ENCODE measurements at places on chromosomes 2 and 18. TPM values are rescaled to one million over a fixed set of nuclear protein-coding genes. Genes with fewer than 3 reads are reported as not detected.

DNA sequence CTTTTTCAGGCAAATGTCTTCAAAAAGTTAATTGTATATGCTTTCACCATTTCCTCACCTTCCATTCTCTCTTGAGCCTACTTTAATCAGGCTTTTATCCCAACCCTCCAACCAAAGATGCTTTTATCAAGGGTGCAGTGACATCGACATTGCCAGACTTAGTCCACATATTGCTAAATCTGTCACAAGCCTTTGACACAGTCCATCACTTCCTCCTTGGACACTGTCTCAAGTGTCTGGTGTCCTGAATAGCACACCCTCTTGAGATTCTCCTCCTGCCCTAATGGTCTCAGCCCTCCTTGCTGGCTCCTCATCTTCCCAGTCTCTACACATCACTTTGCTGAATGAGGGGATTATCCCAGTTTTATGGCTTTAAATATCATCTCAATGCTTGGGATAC lies 147.5 kb upstream of the SLC39A10 start:
- DNase-seq = no peak

DNA sequence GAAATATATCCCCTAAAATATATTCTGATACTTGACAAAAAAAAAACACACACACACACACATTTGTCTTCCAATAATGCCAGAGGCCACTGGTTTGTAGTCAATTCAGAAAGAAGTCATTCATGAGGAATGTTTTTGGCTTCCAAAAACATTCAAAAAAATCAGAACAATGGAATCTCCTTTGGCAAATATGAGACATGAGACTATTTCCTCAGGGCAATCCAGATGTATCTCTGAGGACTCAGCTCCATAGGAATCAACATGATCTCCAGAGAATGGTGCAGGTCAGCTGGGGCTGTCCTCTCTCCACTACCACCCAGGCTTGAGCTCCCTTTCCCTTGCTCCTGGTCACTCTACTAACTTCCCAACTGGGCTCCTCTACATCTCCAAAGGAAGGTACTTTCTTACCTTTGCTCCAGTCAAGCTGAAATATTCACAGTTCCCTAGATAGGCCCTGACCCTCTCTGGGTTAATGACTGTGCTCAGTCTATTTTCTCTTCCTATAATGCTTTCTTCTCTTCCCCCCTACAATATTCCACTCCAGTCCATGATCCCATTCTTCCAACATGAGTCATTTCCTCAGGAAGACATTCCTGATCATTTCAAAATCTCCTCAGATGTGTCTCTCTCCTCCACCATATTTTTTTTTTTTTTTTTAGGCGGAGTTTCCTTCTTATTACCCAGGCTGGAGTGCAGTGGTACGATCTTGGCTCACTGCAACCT lies 145.3 kb downstream of the C1D start:
- DNase-seq = no peak

DNA sequence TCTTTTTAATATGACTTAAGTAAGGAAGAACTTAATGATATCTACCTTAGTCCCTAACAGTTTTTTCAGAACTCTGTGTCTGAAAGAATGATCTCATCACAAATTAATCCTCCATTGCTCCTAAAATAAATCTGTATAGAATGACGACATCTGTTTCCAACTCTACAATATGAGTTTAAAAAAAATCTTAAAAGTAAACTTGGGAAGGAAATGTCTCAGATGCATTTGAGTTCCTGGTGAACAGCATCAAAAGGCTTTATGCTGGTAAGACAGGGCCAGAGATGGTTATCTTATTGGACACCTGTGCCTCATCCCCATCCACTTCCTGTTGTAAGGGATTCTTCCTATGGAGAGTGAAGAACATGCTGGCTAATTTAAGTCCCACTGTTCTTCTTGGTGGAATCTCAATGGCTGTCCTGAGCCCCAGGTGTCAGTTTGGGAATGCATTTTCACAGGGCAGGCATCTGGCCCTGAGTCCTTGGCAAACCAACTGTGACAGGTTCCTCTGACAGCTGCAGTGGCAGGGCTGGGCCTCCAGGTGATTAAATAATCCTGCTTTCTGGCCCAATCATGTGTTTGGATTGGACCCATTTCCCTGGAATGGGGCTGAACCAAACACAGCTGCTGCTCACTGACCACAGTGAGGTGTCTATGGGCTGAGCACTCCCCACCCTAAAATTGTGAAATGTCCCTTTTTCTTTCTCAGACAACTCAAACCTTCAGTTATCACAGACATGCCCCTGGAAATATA lies 12.9 kb upstream of the NCKAP5 start:
- no peak for DNase-seq

The PRSS56 gene
- not detected for total RNA-seq

The TMEM247 gene
- not detected for total RNA-seq

The NEB gene
- 0.14 TPM for total RNA-seq

DNA sequence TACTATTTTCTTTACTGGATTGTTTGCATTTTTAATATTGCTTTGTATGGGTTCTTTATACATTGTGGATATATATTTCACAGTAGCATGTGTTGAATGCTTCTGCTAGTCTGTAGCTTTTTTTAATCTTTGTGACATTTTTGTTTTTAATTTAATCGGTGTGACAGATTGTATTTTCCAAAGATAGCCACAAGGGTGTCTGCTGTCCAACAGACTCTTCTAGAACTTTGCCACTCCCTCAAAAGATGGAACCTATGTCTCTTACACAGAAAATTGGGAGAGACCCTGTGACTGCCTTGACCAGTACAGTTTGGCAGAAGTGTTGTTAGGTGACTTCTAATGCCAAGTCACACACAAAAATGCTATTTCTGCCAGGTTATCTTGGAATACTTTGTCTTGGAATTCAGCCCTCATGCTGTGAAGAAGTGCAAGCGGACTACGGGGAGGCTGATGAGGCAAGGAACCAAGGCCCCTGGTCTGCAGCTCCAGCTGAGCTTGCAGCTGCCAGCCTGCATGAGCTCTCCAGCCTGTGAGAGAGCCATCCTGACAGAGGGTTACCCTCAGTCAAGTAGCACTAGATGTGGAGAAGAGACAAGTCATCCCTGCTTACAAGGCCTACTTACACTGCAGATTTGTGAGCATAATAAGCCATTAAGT lies 110.8 kb downstream of the TDRD15 start:
- no peak for DNase-seq

DNA sequence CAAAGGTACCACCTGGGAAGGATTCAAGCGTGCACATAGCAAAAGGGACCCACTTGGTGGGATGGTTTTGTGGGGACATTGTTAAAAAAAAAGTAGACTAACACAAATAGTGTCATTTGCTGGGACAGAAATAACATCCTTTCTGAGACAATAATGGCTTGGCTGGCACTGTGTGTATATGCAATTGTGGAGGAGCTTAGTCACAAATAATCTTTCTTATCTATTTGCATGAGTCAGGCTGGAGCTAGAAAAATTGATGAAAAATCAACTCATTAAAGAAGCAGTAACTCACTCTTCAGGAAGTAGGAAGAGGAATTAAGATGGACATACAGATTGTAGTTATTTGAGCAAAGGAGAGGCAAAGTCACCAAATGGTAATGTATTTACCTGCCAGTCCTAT lies 29.5 kb upstream of the ITGB6 start:
- DNase-seq = no peak

DNA sequence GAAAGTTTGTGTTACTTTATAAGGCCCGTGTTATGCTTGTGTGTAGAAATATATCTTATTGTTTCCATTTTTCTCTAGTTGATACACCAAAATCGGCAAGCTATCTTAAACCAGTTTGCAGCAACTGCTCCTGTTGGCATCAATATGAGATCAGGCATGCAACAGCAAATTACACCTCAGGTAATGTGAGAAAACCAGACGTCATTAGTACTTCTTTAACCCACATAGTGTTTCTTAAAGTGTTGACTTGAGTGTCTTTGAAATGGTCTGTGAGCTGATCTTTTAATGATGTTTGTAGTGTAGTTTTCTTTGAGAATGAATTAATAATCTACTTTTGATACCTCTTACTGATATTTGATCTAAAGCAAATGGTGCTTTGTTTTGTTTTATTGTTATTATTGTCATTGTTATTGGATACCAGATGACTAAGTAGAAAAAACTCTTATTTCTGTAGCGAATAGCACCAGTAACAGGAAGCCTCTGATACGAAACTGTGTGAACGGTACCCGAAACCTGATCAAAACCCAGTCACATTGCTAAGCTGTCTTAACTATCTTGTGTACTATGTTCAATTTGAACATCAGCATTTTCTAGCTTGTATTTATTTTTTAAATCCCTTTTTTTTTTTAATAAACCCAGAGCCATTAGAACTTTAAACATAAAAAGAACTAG lies 53.7 kb downstream of the PTRHD1 start:
- DNase-seq = no peak

The DPP10 gene
- 15.6 TPM for total RNA-seq

All from H7 (cell line).